NCI-H510A (cell line): ENCODE measurements at places on chromosomes 7 and 10.

DNA sequence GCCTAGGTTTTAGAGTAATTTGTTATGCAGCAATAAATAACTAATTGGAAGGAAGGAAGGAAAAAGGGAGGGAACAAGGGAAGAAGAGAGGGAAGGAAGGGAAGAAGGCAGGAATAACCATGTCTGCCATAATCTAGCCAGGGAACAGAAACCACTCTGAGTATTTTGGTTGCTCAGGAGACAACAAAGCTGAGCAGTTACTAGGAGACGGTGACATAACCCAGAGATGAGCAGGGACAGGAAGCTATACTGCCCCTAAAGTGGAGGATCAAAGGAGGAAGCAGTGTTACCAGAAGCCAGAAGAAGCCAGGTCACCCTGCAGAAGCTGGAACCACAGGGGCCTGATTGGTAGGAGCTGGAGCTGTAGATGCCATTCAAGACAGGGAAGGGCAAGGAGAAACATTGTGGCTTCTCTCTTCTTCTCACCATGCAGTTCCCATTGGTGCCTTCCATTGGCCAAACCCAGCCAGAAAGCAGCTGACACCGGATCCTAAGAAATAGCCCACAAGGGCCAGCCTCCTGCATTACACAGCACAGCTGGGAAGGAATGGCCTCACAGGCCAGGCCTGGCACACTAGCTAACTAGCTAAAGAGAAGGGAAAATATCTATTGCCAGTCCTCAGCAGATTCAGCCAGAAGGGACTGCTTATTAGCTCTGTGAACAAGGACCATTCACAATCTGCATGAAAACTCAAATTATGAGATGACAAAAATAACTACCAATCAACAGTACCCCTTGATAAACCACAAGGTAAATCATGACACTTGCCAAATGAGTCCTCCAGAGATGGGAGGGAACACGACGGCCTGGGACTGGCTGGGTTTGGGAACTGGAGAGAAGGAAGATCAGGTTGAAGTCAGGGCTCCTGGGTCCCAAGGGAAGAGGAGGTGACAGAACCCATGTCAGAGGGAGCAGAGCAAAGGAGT lies 184.5 kb upstream of the NFE2L3 start:
- DNase-seq = peak; percentile 23

DNA sequence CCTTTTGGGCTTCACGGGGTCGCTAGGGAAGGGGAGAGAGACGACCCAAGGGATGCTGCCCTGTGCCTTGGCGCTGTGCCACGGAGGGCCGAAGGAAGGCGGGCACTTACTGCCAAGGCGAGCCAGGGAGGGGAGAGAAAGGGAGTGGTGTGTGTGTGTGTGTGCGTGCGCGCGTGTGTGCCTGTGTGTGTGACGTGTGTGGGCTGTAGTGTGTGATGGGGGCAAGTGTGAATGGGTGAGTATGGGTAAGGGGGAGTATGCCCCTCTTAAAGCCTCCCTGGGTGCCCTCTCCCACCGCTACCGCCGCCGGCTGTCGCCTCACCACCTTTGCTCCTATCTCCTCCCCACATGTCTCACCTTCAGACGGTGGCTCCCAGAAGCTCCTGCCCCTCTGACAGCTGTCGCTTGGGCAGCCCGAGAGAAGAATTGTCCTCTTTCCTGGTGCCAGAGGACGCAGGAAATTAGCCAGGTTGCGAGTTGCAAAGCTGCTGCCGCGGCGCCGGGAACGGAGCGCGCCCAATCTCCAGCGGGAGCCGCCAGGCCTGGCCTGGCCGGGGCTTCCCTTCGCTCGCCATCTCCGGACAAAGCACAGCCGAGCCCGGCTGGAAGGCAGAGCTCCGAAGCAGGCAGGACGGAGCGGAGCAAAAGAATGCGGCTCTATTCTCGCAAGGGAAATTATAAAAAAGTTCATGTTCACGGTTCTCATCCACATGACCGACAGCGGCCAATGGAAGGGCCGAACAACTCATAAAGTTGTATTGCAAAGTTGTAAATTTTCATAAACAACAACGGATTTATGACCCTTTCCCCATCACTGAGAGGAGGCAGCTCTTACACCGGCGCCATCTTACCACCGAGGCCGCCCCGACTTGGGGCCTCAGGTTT lies at the start of gene HOXA3:
Gene HOXA3, minus strand, starts transcription at position 653 of the 885 bp plus-strand sequence. CDS start 41,943 bp downstream, outside the sequence.
- DNase-seq = no peak

DNA sequence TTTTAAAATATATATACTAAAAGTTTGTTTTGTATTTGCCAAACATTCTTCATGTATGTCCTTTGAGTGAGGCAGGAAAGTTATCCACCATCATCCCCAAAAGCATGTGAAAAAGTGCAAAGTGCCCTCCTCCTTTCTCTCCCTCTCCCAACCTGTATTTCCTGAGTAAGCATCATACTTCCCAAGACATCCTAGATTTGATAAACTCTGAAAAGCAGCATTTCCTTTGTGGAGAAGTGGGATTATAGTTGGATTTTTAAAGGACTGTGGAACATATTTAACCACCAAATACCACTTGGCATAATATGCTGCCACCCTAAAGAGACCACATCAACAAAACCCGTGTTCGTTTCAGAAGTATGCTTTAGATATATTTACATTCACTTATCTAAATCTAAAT lies 36.9 kb downstream of the NET1 start:
- DNase-seq = no peak

GRCh38 chr10:59580026-59580863 lies 129.4 kb downstream of the SLC16A9 start:
- no peak for DNase-seq

- no peak for DNase-seq
Measured at GRCh38 chr7:91319351-91319750, 55.1 kb downstream of the FZD1 start.

DNA sequence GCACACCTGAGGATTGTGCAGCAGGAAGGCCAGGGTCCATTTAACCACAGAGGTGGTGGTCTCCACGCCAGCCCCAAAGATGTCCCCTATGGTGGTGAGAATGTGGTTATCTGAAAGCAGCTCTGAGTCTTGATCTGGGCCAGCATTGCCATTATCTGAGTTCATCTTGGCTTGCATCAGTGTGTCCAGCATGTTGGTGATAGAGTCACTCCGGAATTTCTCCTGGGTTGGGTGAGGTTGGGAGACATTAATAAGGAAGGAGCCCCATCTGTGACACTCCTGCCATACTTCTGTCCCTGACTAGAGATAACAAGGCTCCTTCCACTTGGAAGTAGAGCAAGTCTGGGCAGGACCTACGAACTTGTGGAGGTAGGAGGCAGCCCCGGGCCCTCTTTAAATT lies 4.2 kb downstream of the CYP17A1 start:
- no peak for DNase-seq

DNA sequence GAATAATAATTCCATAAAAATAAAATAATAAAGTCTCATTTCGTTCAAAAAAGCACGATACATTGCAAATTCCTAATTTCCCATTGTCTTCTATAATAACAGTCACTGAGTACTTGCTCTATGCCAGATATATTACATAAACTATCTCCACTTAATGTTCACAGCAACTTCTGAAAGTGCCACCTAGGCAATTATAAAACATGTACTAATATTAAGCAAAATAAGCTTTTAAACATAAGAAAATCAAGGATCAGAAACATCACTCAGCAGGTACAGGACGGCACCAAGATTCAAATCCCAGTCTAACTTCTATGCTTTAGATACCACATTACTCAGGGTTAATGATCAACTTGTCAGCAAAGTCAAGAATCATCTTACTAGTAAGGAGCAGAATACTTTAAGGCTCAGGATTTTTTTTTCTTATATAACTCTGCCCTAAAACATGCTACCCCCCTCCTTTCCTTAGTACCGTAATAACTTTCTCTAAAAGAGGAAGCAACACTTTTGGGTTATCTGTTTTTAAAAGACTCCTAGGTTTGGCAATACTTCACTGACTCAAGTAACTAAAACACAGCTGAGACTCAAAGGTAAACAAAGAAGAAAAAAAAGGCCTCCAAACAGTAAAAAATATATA lies 51.3 kb downstream of the USP6NL start:
- no peak for DNase-seq

GRCh38 chr7:32299133-32299702 lies 191.0 kb downstream of the LSM5 start:
- DNase-seq = no peak

DNA sequence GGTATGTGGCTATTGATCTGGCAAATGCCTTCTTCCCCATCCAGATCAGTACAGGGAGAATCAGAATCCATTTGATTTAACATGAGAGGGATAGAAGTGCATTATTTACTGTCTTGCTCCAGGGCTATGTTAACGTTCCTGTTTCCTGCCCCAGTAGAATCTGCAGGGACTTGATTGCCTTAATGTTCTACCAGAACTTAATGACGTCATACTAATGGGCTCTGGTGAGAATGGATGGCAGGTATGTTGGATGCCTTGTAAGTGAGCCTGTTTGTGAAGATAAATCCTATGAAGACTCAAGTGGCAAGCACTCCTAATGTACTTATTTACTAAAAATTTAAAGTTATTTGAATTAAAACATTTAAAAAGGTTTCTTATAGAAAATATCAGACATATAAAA lies 44.5 kb upstream of the CHCHD3 start:
- DNase-seq = no peak

- peak; percentile 41 for DNase-seq
Measured at GRCh38 chr10:22086730-22087401, 83.3 kb upstream of the DNAJC1 start.

GRCh38 chr10:14162629-14163344 lies 167.9 kb downstream of the FRMD4A start:
- DNase-seq = no peak

DNA sequence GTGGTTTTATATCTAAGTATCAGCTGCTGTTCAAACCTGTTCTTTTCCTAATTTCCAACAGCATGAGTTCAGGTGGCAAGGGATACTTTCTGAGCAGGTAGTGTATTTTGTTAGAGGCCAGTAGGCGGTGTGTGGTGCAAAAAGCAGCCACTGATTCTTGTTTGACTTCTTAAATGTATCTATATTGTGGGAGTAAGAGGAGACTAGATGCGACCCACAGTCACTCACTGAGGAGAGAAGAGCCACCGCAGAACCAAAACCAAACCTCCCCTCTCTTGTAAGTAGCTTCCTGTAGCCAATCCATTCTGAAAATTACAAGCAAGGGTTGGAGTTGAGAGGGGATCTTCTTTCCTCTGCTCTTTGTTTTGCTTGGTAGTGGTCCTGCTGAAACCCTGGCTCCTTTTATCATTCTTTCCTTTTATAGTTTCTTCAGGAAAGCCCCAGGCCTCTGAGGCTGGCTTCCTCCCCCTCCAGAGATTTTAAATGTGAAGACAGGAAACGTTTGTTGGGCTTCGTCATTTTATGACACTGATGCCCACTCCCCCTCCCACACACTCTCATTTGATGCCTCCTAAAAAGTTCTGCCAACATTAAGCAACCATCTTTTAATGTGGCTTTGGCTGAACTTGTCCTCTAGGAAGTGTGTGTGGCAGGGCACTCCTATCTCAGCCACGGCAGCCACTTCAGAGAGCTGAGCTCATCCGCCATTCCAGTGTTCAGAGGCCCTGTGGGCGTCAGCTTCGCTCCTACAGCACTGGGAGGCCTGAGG lies 566.0 kb downstream of the SUGCT start:
- DNase-seq = no peak

DNA sequence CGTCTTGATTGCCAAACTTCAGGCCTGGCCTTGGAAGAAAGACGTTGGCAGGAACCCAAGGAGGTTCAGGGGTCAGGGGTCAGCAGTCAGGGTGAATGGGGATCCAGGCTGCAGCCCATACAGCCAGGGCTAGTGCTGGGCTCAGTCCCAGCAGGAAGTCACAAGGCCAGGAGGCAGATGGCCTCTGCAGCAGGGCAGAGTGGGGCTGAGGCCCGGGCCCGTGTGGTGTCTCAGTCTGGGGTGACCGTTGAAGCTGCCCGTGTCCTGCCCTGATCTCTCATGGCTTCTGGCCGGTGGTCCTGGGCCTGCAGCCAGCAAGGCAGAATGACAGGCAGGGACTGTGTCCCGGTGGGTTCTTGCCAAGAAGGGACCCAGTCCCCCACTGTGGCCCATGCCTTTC lies 26.6 kb upstream of the PURB start:
- DNase-seq = no peak

GRCh38 chr10:132393695-132394181 lies 3.3 kb upstream of the PWWP2B start:
- DNase-seq = no peak

DNA sequence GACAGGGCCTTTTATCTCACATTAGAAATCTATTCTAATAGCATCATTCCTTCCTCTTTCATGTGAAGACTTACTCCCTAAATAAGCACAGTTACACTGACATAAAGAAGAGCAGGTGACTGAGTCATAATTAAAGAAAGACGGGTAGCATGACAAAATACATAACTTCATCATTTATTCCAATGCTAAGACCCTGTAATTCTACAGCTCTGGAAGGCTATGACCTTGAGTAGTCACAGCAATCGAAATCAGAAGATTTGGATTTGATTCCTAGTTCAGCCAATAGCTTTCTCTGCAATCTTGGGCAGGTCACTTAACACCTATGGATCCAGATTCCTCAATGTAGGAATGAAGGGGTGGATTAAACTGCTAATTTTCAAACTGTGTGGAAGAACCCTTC lies 42.7 kb downstream of the KDM7A start:
- no peak for DNase-seq

DNA sequence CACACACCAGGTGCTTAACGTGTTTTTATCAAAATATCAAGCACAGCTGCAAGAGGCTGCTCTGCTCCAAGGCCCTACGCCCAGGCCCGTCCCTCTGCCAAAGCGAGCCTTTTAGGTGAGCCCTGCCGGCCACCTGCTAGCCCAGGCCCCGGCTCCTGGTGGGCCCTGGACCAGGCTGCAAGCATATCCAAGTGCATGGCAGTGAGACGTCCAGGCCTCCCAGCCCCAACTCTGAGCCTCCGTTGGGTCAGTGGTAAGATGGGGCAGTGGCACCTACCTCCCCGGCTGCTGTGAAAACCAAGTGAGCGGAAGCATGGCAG lies 136.2 kb downstream of the LHPP start:
- DNase-seq = no peak

- peak; percentile 41 for DNase-seq
Measured at GRCh38 chr7:129781928-129782817, 170.6 kb downstream of the UBE2H start.

- DNase-seq = no peak
Measured at GRCh38 chr10:87642486-87642885, 17.2 kb upstream of the PAPSS2 start.

GRCh38 chr7:108413782-108414492 lies 42.3 kb downstream of the NRCAM start:
- DNase-seq = no peak
